HepG2 (cell line): ENCODE measurements at places on chromosomes 11 and 22. TPM values are rescaled to one million over a fixed set of nuclear protein-coding genes. Genes with fewer than 3 reads are reported as not detected.

GRCh38 chr11:113675003-113675561 is 31.0 kb downstream of the TMPRSS5 start:
- no peak for DNase-seq

DNA sequence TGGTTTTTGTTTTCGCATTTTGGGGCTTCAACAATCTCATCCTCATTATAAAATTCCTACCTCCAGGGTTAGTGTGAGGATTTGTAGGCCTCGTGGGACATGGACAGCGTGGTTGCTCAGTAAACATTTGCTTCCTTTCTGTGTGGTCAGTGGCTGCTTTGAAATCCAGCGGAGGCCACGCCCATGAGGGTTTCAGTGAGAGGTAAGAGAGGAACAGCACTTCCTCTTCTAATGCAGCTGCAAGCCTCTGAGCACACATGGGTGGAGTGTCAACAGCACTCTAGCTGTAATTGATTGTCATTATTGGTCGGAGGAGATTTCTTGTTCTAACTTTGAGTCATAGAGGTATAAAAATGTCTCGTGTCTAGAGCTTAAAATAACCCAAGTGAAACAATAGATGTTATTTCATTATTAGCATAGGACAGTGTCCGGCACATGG is 6.0 kb upstream of the ARHGAP42 start:
- DNase-seq, result peak; percentile 76

GRCh38 chr11:129308241-129308865 is 67.3 kb upstream of the BARX2 start:
- DNase-seq, result no peak

- peak; percentile 36 for DNase-seq
These were observed 3.3 kb upstream of the BCL9L start for GRCh38 chr11:118928870-118929500.

DNA sequence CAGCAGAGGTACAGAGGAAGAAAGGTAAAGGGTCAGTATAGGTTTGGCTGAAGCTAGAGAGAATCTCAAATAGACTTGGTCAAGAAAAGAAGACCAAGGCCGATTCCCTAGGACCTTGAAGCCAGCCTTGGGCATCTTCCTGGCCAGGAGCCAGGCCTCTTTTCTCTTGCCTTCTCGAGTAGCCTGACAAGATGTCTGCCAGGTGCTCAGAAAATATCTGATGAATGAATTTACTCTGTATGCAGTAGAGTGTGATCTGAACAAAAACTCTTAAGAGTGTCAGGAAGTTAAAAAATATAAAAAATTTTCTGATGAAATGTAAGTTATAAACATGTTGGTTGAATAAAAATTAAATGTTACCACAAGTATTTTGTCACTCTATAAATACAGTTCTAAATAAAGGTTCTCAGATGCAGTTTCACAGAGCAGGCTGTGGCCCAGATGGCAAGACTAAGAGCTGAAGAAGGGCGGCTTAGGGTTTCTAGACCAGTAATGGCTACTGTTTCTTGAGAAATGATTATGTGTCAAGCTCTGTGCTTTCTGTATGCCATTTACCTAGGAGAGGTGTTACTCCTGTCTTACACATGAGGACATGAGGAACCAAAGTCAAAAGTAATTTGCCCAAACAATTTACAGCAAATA is 98.1 kb downstream of the ATXN10 start:
- DNase-seq, result no peak

DNA sequence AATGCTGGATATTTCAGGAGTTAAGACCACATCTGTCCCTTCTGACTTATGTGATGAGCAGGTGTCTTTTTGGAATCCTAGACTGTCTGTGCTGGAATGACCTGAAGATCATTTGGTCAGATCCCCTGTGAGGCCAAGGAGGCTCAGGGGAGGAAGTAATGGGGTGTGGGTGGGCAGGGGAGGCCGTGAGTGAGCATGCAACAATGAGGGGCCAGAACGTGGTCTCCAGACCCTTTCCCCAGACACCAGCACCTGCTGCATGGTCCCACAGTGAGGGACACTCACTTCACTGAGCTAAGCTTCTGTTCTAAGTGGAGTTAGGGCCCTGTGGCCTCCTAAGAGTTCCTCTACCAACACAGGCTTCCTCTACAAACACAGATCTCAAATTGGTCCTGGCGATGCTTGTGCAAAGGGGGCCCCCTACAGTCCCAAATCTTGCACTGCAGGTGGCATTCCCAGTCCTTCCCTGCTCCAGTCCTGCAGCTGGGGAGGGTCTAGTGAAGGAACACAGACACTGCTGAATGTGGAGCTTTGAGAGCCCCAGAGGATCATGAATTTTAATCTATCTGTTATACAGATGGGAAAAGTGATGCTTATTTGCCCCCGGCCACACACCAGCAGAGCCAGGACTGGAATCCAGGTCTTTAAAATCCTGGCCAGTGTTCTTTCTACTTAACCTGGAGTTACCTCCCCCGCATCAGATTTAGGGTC is 7.4 kb downstream of the USP2 start:
- peak; percentile 74 for DNase-seq

GRCh38 chr22:28151151-28151816 is 232.2 kb upstream of the PITPNB start:
- DNase-seq, result peak; percentile 41

- no peak for DNase-seq
These were observed 88.1 kb downstream of the RRAS2 start for GRCh38 chr11:14270690-14271542.

GRCh38 chr11:110526323-110526722 is 96.6 kb downstream of the FDX1 start:
- DNase-seq, result no peak

DNA sequence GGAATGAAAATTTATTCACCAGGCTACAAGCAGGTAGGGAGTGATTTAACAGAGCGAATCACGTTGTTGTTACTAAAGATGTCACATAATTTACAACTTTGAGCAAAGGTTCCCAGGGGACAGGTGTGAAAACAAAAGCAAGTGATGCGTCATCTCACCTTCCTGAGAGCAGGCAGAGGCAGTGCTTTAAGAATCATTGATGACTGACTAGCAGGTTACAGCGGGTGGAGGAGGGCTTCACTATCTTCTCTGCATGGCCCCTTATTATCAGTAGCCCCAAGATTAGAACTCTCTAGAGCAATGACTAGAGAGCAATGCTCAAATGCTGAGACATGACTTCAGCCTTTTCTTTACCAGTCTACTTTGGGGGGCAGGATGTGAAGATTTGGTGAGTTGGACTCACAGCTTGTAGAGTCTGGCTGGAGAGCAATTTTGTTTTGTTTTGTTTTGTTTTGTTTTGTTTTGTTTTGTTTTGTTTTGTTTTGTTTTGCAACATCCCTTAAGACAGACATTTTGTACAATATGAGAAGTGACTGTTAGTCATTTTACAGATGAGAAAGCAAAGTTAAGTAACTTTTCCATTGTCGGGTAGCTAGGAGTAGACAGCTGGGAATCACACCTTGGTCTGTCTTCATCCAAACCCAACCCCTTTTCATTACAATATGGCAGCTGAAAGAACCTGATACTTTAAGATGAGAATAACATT is 84.8 kb downstream of the SLC1A2 start:
- no peak for DNase-seq

DNA sequence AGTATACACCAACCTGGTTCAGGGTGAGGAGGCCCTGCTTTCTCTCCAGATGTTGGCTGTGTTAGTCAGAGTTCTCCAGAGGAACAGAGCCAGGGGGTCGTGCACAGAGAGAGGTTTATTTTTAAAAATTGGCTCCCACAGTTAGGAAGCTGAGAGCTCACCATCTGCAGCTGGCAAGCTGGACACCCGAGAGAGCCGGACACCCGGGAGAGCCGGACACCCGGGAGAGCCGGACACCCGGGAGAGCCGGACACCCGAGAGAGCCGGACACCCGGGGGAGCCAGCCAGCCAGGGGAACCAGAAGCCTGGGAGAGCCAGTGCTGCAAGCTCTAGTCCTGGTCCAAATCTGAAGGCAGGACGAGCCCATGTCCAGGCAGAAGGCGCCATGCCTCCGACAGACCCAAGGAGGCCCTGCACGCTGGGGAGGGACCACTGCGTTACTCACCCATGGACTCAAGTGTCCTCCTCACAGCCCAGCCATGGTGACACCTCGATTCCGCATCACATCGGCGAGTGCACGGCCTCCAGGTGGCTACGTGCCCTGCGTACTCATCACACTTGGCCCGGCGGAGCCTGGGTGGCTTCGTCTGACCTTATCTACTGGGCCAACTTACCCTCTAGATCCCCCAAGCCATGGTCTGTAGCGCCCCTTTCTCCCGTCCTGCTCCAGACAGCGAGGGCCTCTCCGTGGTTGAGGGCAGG is 99.0 kb downstream of the BRD1 start:
- DNase-seq, result no peak

GRCh38 chr11:123659311-123659710 is 4.9 kb upstream of the SCN3B start:
- no peak for DNase-seq

DNA sequence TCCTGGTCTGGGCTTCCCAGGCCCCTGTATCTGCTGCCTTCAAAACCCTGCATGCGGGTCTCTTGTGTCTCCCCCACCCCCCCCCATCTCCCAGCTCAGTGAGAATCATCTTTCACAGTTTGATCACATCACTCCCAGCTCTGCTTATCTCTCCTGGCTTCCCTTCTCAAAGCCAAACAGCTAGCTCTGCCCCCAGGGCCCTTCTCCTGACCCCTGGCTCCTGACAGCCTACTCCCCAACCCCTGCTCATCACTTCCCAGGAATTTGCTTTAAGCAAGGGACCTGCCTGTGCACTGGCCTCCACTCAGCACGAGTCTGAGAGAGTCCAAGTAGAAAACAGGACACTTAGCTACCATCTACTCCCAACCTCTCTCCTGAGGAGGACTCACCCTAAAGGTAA is 342.7 kb downstream of the TENM4 start:
- DNase-seq, result no peak

GRCh38 chr11:115215694-115216617 is 288.3 kb downstream of the CADM1 start:
- peak; percentile 16 for DNase-seq

- DNase-seq, result no peak
These were observed 20.9 kb downstream of the LRFN4 start for GRCh38 chr11:66877588-66878385.

GRCh38 chr11:102734650-102735049 is 9.9 kb upstream of the MMP8 start:
- DNase-seq, result no peak

DNA sequence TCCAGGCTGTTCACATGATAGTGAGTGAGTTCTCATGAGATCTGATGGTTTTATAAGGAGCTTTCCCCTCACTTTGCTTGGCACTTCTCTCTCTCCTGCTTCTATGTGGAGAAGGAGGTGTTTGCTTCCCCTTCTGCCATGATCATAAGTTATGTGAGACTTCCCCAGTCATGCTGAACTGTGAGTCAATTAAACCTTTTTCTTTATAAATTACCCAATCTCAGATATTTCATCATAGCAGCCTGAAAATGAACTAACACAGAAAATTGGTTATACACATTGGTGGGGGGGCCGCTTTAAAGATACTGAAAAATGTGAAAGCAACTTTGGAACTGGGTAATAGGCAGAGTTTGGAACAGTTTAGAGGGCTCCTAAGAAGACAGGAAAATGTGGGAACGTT is 741.1 kb upstream of the LUZP2 start:
- DNase-seq, result no peak

GRCh38 chr22:31155422-31155821 is 4.6 kb upstream of the RNF185 start:
- no peak for DNase-seq

GRCh38 chr11:47399860-47400767 is 8.3 kb upstream of the SLC39A13 start:
- no peak for DNase-seq

- DNase-seq, result no peak
These were observed 86.3 kb upstream of the HMGXB4 start for GRCh38 chr22:35170716-35171697.

DNA sequence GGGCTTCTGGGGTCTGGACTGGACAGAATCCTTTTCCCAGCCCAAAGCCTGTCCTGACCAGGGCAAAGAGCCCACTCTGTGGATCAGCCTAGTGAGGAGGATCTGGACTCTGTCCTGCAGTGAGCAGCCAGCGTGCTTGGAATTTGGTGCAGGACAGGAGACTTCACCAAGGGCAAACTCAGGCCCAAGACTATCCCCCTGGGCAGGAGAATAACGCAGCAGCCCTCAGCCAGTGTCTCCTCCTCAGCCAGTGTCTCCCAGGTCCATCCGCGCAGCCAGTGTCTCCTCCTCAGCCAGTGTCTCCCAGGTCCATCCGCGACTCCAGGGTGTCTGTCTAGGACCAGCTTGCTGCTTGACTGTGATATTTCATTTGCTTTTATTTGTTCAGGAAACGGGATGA is 1334.0 kb downstream of the TBC1D22A start:
- DNase-seq, result no peak

DNA sequence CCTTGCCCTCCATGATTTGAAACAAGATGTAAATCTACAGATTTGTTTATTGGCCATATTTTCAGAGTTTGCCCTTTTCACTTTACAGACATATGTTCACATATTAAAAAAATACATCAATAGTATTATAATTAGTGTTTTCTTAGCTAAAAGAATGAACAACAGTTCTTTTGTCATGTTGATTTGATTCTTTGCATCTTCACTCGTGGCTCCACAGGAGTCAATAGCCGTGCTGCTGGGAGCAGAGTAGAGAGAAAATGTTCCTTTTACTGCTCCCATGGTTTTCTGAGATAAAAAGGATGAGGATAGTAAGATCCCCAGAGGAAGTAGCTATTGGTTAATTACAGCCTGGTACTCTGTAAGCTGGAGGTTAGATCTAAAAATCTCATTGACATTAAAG is 151.2 kb downstream of the PGR start:
- no peak for DNase-seq

NEAT1 gene
- 41.2 and 41.3 TPM in 2 replicates for polyA plus RNA-seq

SEPTIN3 gene
- 0.04 and 0.08 TPM in 2 replicates for polyA plus RNA-seq

MMP8 gene
- not detected in 2 replicates for polyA plus RNA-seq

CNTN5 gene
- polyA plus RNA-seq, result not detected in 2 replicates

DCHS1 gene
- polyA plus RNA-seq, result 0.01 and 0.03 TPM in 2 replicates

KIF18A gene
- 1.6 and 3.4 TPM in 2 replicates for polyA plus RNA-seq

OTOG gene
- not detected in 2 replicates for polyA plus RNA-seq

LDHAL6A gene
- not detected in 2 replicates for polyA plus RNA-seq

SERPING1 gene
- 10.4 and 23.3 TPM in 2 replicates for polyA plus RNA-seq

TIGD3 gene
- 0.49 and 1.0 TPM in 2 replicates for polyA plus RNA-seq
